ENCODE measurements at places on chromosomes 3 and 15.

DNA sequence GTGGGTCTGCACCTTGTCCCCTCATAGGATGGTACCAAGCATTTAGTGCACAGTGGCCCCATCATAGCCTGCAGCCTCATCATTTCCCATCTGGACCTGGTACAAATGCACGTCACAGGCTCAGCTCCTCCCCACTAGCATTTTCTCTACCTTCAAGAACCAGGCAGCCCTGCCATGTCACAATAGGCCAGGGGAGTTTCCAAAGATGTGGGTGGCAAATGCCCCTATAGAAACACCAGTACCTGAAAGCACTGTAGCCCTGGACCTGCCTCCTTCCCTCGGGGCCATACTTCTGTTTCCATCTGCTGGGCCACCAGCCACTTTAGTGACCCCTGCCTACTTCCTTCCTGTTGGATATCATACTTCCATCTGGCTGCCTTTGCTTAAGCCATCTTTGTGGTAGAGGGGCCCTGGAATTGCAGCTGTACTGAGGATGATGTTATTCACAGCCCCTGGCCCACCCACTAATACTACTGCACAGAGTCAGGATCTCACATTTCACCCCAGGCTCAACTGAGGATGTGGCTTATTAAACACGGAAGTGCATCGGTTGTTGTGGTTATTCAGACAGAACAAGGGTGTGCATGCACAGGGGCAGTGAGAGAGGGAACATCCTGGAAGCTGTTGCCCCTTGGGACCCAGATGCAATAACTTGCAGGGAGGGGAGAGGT lies 3.8 kb downstream of the TCTA start:
- peak; percentile 47 for DNase-seq

DNA sequence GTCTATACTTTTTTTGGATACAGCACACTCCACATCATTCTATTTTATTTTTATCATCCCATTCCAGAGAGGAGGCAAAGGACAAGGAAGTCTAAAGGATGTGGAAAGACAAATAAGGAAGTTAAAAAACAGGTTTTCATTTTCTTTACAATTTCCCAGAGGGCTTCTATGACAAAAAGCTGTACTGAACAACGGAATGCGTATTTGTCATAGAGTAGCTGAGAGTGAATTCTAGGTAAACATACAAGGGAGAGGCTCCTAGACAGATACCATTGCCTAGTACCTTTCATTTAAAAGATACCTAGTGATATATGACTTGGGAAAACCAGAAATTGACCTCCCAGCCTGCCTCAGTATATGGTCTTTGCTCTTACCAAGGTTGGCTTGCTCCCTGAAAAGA lies 341.7 kb downstream of the FHIT start:
- no peak for DNase-seq

- DNase-seq, result no peak
These were observed 87.9 kb downstream of the STT3B start for GRCh38 chr3:31620656-31621055.

DNA sequence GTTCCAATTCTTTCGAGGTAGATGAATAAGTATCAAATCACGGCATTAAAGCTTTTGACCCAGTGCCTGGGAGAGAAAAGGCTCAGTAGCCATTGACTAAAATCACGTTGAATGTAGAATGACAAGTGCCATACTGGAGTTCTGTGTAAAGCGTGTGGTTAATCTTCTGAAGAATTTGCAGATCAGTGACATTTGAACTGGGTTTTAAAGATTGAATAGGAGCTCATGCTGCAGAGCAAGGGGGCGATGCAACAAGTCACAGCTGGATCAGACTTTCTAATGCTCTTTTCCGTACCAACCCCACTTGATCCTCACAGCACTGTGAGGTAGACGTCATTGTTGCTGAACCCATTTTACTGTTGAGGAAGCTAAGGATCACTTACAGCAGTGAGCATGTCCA lies 49.5 kb upstream of the TPM1 start:
- no peak for DNase-seq

DNA sequence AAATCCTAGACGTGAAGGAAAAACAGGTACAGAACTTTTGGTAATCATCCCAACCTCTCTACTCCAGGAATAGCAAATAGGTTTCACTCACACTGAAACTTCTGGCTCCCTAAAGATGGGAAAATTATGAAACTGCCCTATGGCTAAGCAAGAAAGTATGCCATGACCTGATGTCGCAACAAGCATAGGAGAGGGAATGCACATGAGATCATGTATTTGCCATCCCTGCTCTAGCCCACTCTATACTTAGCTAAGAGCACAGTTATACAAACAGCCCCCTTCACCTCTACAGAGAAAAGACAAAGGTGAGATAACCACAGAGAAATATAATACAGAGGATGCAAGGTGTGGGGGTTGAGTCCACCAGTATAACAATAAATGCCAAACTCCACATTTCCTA lies 102.7 kb downstream of the TBC1D5 start:
- no peak for DNase-seq

GRCh38 chr3:40720341-40720740 lies 195.6 kb downstream of the ZNF621 start:
- no peak for DNase-seq

DNA sequence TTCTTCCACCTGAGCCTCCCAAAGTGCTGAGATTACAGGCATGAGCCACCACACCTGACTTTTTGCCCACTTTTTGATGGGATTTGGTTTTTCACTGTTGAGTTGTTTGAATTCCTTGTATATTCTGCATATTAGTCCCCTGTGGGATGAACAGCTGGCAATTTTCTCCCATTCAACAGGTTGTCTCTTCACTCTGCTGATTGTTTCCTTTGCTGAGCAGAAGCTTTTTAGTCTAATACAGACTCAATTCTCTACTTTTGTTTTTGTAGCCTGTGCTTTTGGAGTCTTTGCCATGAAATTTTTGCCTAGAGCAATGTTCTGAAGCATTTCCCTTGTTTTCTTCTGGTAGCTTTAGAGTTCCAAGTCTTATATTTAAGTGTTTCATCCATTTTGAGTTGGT lies 62.7 kb upstream of the MFGE8 start:
- DNase-seq, result no peak

DNA sequence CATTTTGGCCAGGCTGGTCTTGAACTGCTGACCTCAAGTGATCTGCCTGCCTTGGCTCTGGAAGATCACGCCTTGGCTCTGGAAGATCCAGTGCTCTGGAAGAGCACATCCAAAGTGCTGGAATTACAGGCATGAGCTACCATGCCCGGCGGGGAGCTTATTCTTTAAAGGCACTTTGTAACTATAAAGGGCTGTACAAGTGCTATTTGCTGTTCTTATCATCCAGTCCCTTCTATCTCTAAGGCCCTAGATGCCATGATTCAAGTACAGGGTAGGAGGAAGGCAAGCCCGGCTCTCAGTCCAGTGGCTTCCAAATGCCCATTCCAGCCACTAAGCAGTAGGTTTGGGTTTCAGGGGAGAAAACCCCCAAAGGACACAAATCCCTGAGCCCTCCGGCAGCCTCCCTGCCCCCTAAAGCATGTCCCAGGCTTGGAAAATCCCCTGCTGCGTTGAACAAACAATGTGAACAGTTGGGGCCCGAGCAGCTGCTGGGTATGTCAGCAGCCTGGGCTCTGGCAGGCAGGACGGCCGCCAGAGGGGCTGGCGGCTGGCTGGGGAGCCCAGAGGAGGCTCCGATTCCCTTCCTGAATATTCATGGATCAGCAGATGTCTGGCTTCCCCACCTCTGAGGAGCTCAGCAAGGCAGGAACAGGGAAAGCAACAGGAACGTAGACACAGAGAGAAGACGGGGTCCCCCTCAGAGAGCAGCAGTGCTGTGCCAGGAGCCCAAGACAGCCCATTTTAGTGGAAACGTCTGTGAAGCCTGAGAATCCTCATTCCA lies 7.7 kb downstream of the IGDCC4 start:
- no peak for DNase-seq

- no peak for DNase-seq
These were observed 26.3 kb upstream of the SLC28A2 start for GRCh38 chr15:45225506-45226273.

DNA sequence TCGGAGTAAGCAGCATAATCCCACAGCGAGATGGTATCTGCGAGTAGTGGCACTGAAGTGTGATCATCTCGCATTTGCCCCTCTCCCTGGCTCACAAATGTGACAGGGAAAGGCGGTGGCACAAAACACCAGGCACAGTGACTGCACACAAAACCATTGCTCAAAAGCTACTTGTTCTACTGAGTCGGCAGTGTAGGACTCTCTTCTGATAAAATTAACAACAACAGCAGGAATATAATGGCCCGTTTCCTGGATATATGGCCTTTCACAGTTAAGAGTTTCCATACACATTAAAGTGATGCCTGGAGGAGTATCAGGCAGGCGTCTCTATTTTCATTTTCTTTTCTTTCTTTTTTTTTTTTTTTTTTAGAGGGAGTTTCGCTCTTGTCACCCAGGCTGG lies 69.0 kb downstream of the MYO1E start:
- DNase-seq, result no peak

DNA sequence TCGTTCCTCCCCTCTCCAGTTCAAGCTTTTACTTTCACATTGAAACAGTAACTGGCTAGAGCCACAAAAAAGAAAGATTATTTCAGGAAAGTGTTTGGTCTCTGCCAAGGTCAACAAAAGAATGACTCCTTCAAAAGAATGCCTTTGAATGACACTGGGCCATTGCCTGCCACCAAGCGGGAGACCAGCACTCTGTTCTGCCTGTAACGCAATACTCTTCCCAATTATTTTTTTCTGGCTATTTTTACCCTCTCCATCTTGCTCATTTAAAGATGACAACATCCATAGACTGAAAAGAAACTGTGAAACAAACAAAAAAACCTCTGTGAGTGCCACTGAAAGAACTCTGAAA lies 37.3 kb downstream of the EHHADH start:
- no peak for DNase-seq

- no peak for DNase-seq
These were observed 53.9 kb downstream of the C3orf38 start for GRCh38 chr3:88203642-88204055.
